Left renal pelvis (tissue), 4 donors: ENCODE measurements at places on chromosomes 11 and 22. TPM values are rescaled to one million over a fixed set of nuclear protein-coding genes. Genes with fewer than 3 reads are reported as not detected.

THY1 gene
- polyA plus RNA-seq = 137 TPM

NTM gene
- 54.7 TPM for polyA plus RNA-seq

POU2F3 gene
- 2.7 TPM for polyA plus RNA-seq

GGTLC3 gene
- 1.2 TPM for polyA plus RNA-seq

TPBGL gene
- polyA plus RNA-seq = 0.19 TPM

SFI1 gene
- 28.2 TPM for polyA plus RNA-seq

FAM227A gene
- polyA plus RNA-seq = 2.2 TPM

POU2AF2 gene
- polyA plus RNA-seq = 0.12 TPM

ASPHD2 gene
- polyA plus RNA-seq = 1.6 TPM

MMP1 gene
- not detected for polyA plus RNA-seq

C1QTNF5 gene
- polyA plus RNA-seq = 23.1 TPM

CCDC15 gene
- polyA plus RNA-seq = 4.4 TPM

OSM gene
- polyA plus RNA-seq = not detected
